Adrenal gland (tissue), 19 donors: ENCODE measurements at places on chromosomes 1 and 21. TPM values are rescaled to one million over a fixed set of nuclear protein-coding genes. Genes with fewer than 3 reads are reported as not detected.
A peak's percentile ranks its signal among the peaks of the same experiment; 100 is the strongest.

Gene ACTL8
- total RNA-seq, result not detected

GRCh38 chr1:52601991-52602855, at the start of gene GPX7:
GPX7 (plus strand) TSS chr1:52602371; CDS start chr1:52602410, 39 bp downstream.
- no peaks in the 10 kb centered on the region for H3K27me3 ChIP-seq
- H3K36me3 ChIP-seq, result no peaks in the 10 kb centered on the region
- H3K27ac ChIP-seq, result no peak within 1 kb of the TSS
- DNase-seq, result peak; percentile 62
- peaks cover 26% of the 10 kb centered on the region for H3K4me1 ChIP-seq

GRCh38 chr1:186873687-186874086, 44.9 kb downstream of the PLA2G4A start:
- no peaks in the 10 kb centered on the region for H3K4me1 ChIP-seq
- H3K27me3 ChIP-seq, result no peaks in the 10 kb centered on the region
- no peak overlapping the region for H3K4me3 ChIP-seq
- H3K27ac ChIP-seq, result no peak overlapping the region
- DNase-seq, result no peak

Gene HSPB7
- 80.1 TPM for total RNA-seq

GRCh38 chr1:206833106-206833680, 32.2 kb upstream of the IL20 start:
- no peak for DNase-seq
- H3K4me1 ChIP-seq, result no peaks in the 10 kb centered on the region
- no peaks in the 10 kb centered on the region for H3K27me3 ChIP-seq
- no peak overlapping the region for H3K27ac ChIP-seq
- H3K36me3 ChIP-seq, result no peaks in the 10 kb centered on the region
- H3K4me3 ChIP-seq, result no peak overlapping the region

- no peaks in the 10 kb centered on the region for H3K4me1 ChIP-seq
- no peak overlapping the region for H3K4me3 ChIP-seq
- H3K27ac ChIP-seq, result no peak overlapping the region
- no peak for DNase-seq
- H3K27me3 ChIP-seq, result peaks cover 5% of the 10 kb centered on the region
These were observed 37.0 kb upstream of the PARP1 start for GRCh38 chr1:226444901-226445300.

Gene HMGN2
- total RNA-seq, result 390 TPM

- no peak overlapping the region for H3K27ac ChIP-seq
- no peak overlapping the region for H3K4me3 ChIP-seq
- no peaks in the 10 kb centered on the region for H3K36me3 ChIP-seq
- H3K27me3 ChIP-seq, result peaks cover 9% of the 10 kb centered on the region
These were observed 12.7 kb upstream of the PARS2 start for GRCh38 chr1:54777011-54777410.

DNA sequence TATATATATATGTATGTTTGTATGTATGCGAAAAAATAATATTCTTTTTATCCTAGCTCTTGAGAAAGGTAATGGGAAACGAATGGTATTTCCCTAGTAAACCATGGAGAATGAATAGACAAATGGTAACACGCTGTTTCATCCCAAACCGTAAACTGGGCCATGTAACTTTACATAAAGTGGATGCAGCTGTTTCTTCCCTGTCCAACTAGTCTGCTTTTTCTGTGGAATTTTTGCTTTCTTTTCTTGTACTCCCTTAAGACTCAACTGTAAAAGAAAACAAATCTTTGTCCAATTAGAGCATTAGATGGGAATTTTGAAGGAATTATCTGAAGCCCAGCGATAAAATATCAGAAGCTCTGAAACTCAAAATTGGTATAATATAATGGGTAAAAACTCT, 198.1 kb downstream of the NFIA start:
- H3K4me1 ChIP-seq, result peaks cover 15% of the 10 kb centered on the region
- no peaks in the 10 kb centered on the region for H3K27me3 ChIP-seq
- H3K4me3 ChIP-seq, result no peak overlapping the region
- H3K36me3 ChIP-seq, result no peaks in the 10 kb centered on the region

GRCh38 chr1:225980005-225980836, 18.9 kb downstream of the SDE2 start:
- no peaks in the 10 kb centered on the region for H3K4me1 ChIP-seq
- no peak overlapping the region for H3K27ac ChIP-seq
- no peak for DNase-seq
- no peaks in the 10 kb centered on the region for H3K27me3 ChIP-seq
- no peak overlapping the region for H3K4me3 ChIP-seq

DNA sequence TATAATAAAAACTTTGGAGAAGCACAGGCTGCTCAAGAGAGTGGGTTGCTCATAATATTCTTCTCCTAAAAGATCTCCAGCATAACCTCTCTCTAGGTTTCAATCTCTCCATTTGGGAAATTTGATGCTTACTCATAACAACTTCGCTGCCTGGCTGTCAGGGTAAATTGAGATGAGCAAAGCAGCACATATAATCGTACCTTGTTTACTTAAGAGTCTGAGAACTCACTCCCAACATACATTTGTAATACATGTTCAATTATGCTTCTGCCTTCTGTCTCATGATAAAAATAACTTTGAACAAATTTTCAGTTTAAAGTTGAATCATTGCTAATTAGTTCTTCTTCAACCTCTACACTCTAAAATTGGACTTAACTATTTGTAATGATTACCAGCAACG, 68.9 kb downstream of the DUSP10 start:
- H3K4me1 ChIP-seq, result no peaks in the 10 kb centered on the region
- no peak for DNase-seq
- no peaks in the 10 kb centered on the region for H3K27me3 ChIP-seq
- H3K36me3 ChIP-seq, result no peaks in the 10 kb centered on the region
- no peak overlapping the region for H3K27ac ChIP-seq

Gene NSUN4
- total RNA-seq, result 36.8 TPM

GRCh38 chr1:195218428-195219212, 1389.6 kb downstream of the KCNT2 start:
- no peak overlapping the region for H3K4me3 ChIP-seq
- no peaks in the 10 kb centered on the region for H3K27me3 ChIP-seq
- DNase-seq, result no peak
- H3K36me3 ChIP-seq, result no peaks in the 10 kb centered on the region

Gene TAF5L
- total RNA-seq, result 9.6 TPM

Gene OR2M3
- 0.04 TPM for total RNA-seq

- H3K36me3 ChIP-seq, result no peaks in the 10 kb centered on the region
- H3K27me3 ChIP-seq, result no peaks in the 10 kb centered on the region
- H3K27ac ChIP-seq, result no peak overlapping the region
- no peak overlapping the region for H3K4me3 ChIP-seq
- peaks cover 31% of the 10 kb centered on the region for H3K4me1 ChIP-seq
These were observed 50.5 kb downstream of the ABL2 start for GRCh38 chr1:179178950-179179349.

Gene PLCH2
- 2.0 TPM for total RNA-seq

- no peaks in the 10 kb centered on the region for H3K36me3 ChIP-seq
- no peak for DNase-seq
- no peak overlapping the region for H3K27ac ChIP-seq
- no peak overlapping the region for H3K4me3 ChIP-seq
- no peaks in the 10 kb centered on the region for H3K27me3 ChIP-seq
These were observed 134.9 kb upstream of the B3GALT2 start for GRCh38 chr1:193321242-193321840.

- H3K36me3 ChIP-seq, result no peaks in the 10 kb centered on the region
- H3K4me3 ChIP-seq, result no peak overlapping the region
- DNase-seq, result no peak
These were observed 87.9 kb downstream of the PRDM16 start for GRCh38 chr1:3156936-3157335.
